T-helper 1 cell (primary cell): ENCODE measurements at places on chromosomes 2 and 18.

GRCh38 chr18:55283309-55283708, 304.7 kb downstream of the TCF4 start:
- no peak for DNase-seq

- DNase-seq, result no peak
Measured at GRCh38 chr18:75158465-75159237, 50.3 kb downstream of the PTGR3 start.

DNA sequence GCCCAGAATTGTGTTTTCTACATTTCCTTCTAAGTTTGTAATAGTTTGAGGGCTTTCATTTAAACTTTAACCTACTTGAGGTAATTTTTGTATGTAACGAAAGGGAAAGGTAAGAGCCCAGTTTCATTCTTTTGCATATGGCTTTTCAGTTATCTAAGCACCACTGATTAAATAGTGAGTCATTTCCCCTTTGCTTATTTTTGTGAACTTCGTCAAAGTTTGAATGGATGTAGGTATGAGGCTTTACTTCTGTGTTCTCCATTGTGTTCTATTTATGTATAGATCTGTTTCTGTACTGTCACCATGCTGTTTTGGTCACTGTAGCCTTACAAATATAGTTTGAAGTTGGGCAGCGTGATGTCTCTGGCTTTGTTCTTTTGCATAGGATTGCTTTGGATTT, 944.8 kb upstream of the CNTNAP5 start:
- DNase-seq, result no peak

DNA sequence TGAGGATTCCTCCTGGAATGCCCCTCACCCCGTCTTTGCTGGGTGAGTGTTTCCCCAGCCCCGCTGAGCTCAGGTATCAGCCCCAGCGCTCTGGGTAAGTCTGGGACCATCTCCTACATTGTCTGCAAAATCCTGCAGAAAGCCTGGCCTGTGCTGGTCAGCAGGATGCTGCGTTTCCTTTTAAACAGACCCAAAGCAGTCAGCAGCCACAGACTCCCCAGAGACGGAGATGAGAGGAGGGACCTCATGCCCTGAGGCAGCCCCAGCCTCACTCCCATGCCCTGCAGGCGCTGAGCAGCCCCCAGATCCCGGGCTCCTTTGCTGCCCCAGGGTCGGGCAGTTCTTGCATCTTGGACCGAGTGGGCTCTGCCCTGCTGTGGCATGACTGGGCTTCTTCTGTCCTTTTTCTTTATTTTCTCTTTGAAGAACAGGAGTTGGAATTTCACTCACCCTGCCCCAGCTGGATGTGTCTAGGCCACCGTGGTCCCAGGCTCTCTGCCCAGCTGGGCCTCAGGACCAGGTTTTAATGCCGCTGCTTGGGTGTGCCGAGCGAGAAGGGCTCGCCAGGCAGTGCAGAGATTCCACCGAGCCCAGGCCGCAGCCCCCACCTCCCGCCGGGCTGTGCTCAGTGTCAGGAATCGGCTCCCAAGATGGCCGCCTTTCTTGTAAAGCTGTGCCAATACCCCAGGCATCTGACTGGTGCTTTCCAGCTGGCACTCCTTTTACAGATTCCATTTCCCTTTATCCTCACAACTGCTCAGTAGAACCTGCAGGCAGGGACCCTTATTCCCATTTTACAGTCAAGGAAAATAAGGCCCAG, 43.6 kb downstream of the ODC1 start:
- DNase-seq, result no peak

GRCh38 chr2:21245565-21245964, 121.8 kb downstream of the TDRD15 start:
- no peak for DNase-seq

GRCh38 chr2:175446201-175446600, 264.7 kb upstream of the ATP5MC3 start:
- no peak for DNase-seq

- DNase-seq, result no peak
Measured at GRCh38 chr2:144279165-144279564, 240.8 kb downstream of the ZEB2 start.

GRCh38 chr18:46657115-46657955, at the start of gene LOXHD1:
Gene LOXHD1 (minus strand): TSS chr18:46657220. CDS start chr18:46657033, 187 bp downstream.
- DNase-seq, result no peak

- DNase-seq, result no peak
Measured at GRCh38 chr2:76556018-76556417, 845.3 kb upstream of the GCFC2 start.

DNA sequence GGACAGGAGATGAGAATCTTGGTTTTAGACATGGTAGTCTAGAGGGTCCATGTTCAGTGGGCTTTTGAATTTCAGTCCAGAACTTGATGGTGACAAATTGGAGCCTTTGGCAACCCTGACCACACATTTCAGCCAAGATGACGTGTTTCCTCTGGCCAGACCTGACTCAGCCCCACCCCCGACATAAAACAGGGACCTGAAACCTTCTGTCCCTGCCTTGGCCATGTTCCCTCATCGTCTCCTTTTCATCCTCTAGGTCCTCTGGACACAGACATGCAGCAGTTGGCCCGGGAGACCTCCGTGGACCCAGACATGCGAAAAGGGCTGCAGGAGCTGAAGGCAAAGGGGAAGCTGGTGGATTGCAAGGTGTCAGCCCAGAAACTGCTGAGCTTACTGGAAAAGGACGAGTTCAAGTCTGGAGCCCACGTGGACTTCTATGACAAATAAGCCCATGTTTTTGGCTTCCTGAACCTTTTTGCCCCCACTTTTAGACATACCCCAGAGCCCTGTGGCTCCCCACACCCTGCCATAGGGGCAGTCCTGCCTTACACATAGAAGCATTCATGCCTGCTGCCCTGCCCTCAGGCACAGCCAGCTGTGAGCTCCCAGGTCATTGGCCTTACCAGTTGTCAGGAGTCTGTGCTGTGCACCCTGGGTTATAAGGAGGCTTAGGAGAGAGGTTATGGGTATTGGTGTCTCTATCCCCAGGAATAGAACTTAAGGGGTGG, 4.0 kb downstream of the SPR start:
- DNase-seq, result no peak

DNA sequence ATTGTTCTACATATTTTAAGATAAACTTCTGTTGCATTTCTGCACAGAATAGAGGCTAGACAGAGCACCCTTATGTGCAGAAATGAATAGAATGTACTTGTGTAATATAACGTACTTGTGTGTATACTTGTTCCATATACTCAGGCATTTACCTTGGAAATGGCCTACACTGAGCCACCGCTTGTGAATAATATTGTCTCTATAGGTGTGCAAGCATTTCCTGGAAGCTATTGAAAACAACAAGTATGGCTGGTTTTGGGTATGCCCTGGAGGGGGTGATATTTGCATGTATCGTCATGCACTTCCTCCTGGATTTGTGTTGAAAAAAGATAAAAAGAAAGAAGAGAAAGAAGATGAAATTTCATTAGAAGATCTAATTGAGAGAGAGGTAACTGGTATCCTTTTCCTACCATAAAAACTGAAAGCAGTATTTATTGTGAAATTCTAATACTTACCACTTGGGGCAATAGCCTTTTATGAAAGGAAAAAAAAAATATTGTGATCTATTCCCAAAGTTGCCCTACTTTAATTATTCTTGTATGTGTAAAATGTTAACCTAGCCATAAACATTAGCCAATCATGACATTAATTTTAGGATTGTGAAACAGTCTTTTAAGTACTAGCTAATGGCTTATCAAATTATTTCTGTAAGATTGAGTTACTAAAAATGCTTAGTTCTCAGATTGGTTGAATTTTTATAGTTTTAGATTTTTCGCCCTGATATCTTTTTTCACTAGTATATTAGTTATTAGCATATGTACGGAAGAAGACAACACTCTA, 18.0 kb downstream of the ZC3H15 start:
- no peak for DNase-seq

DNA sequence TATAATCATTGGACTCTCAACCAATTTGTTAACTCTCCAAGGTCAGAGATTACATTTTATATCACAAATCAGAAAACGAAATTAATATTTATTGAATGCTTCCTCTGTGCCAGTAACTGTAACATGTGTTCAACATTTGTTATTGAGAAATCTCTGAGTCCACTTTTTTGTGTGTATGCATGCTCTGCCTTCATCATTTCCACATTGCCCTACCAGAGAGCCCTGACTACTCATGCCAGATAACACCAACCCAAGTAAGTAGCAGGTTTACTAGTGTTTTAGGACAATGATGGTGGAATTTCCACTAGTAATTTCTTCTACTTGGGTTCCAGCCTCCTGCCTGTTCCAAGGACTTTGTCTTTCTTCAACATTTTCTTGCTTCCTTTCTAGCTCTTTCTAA, 14.2 kb upstream of the FAP start:
- DNase-seq, result no peak

- no peak for DNase-seq
Measured at GRCh38 chr2:223954401-223954800, 2.9 kb upstream of the MRPL44 start.

GRCh38 chr2:10284108-10284870, 18.4 kb upstream of the HPCAL1 start:
- DNase-seq, result no peak

DNA sequence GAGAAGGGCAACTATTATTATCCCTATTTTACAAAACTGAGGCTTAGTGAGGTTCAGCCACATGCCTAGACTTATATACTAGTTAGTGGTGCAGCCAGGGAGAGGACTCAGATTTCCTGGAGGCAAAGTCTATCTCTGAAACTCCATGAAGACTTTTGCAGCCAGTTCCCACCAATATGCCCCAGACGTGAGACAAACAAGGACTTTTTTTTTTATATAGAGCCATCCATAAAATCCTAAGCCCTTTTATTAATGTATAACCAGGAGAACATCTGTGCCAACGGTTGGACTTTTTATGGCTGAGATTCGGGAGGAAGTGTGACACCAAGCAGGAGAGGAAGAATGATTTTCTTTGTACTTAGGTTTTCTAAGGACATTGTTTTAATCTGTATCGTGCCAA, 29.9 kb downstream of the LIPG start:
- DNase-seq, result no peak

DNA sequence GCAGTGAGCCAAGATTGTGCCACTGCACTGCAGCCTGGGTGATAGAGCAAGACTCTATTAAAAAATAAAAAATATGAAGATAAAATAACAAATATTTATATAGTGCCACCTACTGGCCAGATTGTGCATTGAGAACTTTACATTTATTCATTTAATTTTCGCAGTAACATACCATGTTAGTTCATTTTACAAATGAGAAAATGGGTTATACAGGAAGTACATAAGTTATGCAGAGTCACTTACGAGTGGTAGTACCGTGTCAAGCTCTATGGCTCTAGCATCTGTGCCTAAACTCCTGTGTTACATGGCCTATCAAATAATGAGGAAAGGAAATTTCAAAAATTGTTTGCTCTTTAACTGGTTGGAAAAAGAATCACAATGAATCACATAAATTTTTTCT, 27.9 kb downstream of the RIF1 start:
- no peak for DNase-seq

GRCh38 chr2:230913406-230914143, 11.5 kb downstream of the GPR55 start:
- DNase-seq, result no peak

DNA sequence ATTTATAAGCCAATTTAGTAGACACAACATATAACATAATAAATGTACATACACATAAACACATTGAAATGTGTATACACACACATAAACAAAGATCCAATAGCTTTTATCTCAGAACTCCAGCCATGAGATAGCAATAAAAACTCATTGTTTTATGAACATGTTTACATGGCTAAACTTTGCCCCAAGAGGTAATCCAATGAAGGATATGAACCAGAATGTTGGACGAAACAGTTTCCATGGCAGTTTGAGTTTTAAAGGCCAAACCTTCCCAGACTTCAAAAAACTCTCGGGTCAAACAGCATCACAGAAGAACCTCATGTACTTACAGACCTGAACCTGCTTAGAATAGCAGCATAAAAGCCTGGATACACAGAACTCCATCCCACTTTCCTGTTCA, 97.2 kb upstream of the WDR75 start:
- no peak for DNase-seq

DNA sequence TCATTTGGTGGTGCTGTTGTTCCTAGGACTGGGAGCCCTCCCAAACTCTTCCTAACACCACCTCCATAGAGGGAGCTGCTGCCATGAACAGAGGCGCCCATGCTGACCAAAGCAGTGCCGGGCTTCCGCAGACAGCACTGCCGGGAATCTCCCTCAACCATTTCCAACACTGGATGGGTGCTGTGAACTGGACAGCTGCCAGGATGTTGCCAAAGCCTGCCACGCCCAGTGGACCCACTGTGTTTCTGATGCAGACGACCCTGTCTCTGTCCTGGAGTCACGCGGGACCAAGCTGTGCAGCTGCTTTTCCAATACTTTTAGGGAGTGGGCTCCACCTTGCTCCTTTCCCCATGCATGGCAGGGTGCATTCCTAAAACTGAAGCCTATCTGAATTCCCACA, 16.9 kb upstream of the GNAL start:
- DNase-seq, result no peak

GRCh38 chr2:236715491-236715961, 145.9 kb downstream of the ACKR3 start:
- DNase-seq, result no peak

- DNase-seq, result no peak
Measured at GRCh38 chr18:63158012-63158631, 161.4 kb downstream of the BCL2 start.

GRCh38 chr2:109171444-109172334, 42.7 kb downstream of the SH3RF3 start:
- DNase-seq, result no peak

DNA sequence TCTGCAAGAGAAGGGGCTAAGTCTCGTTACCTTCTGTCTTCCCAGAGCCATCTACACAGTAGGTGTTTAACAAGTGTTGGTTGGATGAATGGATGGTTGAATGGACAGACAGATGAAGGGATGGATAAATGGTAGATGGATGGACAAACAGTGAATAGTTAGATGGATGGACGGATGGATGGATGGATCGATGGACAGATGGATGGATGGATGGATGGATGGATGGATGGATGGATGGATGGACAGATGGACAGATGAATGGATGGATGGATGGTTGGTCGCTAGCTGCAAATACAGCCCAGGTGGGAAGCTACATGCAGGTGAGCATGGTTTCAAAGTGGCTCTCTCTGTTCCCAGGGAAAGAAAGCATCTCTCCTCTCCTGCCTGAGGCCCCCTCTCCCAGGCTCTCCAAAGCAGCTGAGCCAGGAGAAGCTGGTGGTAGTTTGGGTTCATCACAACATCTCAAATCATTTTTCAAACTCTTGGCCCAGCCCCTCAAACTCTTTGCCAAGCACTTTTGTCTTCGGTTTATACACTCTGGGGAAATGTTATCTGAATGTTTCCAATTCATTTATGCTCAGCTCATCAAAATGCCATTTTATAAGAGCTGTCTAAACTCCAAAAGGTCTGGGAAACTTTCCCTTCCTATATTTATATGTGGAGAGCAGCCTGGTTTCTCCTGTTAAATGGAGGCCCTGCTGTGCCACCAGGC, 192.7 kb downstream of the ANAPC1 start:
- no peak for DNase-seq

GRCh38 chr2:42087137-42087856, 39.5 kb downstream of the PKDCC start:
- no peak for DNase-seq

GRCh38 chr2:217248312-217248935, 388.6 kb upstream of the TNP1 start:
- no peak for DNase-seq

- DNase-seq, result no peak
Measured at GRCh38 chr18:24535527-24536295, 75.3 kb downstream of the HRH4 start.

- DNase-seq, result no peak
Measured at GRCh38 chr2:129055824-129056223, 737.2 kb upstream of the HS6ST1 start.
